ENCODE measurements at places on chromosomes 12 and 14. TPM values are rescaled to one million over a fixed set of nuclear protein-coding genes. Genes with fewer than 3 reads are reported as not detected.

GRCh38 chr14:69571449-69572029 lies 3.1 kb downstream of the CCDC177 start:
- no peak for DNase-seq

ASCL1 gene
- not detected for total RNA-seq

GRCh38 chr14:71863049-71863448 lies 69.2 kb upstream of the RGS6 start:
- DNase-seq, result no peak

- no peak for DNase-seq
These were observed 4.0 kb downstream of the C1S start for GRCh38 chr12:7064516-7064915.

DNA sequence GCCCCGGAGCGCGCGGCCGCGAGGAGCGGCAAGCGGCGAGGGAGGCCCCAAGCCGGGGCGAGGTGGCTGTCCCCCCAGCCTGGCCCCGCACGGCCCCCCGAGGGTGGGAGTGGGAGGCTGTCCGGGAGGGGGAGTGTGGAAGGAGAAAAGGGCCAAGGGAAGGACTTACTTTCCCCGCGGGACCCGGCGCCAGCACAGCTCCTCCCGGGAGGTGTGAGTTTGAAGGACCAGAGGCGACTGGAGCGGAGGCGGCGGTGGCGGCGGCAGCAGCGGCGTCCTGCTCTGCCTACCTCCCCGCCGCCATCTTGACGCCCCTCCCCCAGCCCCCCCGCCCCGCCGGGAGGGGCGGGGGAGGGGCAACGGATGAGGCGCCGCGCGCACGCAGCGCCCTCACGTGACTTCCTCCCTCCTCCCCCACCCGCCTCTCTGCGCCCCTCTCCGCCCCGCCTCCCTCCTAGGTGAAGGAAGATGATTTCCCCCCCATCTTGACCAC lies at the start of gene SBNO1:
TSS of gene SBNO1 (minus strand) at position 316 of the 493 bp plus-strand sequence. CDS start 14,406 bp downstream, outside the sequence.
- DNase-seq, result peak; percentile 90

DNA sequence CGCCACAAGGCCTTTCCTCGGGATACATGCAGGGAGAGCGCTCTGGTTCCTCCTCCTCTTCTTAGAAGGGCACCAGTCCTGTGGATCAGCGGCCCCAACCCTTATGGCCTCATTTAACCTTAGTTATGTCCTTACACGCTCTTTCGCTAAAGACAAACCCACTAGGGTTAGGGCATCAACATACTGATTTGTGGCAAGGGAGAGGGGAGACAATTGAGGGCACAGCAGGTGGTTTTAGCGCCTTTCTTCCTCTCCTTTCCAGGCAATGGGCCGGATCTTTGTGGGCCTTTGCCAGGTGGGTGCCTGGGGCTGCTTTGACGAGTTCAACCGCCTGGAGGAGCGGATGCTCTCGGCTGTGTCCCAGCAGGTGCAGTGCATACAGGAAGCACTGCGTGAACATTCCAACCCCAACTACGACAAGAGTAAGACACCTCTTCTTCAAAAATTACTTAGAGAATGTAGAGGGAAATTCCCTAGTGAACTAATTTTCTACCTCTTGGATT lies 43.6 kb downstream of the DYNC1H1 start:
- DNase-seq, result no peak

DNA sequence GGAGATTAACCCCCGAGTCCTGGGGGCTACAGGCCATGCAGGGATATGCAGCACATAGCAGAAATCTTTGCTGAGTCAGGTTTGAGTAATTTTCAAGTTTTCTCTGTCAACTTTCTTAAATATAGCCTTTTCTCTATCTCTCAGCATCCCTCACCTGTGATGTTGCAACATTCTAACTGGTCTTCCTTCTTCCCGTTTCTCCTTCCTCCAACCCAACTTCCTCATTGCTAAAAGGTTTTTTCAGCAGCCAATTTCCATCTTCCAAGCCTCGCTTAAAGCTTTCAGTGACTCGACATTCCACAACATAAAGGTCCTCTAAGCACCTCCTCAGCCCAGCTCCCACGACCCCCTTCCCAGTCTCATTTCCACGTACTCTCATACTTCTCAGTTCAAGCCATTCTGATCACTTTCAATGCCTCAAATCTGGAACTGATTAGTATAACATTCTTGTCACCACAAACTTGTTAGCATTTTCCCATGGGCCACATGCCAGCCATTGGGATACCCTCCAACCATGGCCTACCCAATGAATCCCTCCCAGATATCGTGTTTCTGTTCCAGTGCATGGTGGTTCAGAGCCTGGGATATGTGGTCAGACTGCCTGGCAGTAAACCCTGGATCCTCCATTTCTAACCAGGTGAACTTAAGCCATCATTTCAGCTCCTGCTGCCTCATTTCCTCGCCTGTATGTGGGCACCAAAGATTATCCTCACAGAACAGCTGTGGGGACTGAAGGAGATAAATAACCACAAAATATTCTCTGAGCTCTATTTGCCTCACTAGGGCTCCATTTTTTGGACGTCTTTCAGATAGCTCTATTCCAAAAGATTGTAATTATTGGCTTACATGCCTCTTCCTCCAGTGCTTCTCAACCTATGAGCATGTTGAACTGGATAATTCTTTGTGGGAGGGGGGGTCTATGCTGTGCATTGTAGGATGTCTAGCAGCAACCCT lies 65.8 kb downstream of the KCNK10 start:
- no peak for DNase-seq

- no peak for DNase-seq
These were observed 19.8 kb downstream of the OR5AU1 start for GRCh38 chr14:21136024-21136423.

PPP1CC gene
- total RNA-seq, result 101 TPM

CCDC196 gene
- not detected for total RNA-seq

DNA sequence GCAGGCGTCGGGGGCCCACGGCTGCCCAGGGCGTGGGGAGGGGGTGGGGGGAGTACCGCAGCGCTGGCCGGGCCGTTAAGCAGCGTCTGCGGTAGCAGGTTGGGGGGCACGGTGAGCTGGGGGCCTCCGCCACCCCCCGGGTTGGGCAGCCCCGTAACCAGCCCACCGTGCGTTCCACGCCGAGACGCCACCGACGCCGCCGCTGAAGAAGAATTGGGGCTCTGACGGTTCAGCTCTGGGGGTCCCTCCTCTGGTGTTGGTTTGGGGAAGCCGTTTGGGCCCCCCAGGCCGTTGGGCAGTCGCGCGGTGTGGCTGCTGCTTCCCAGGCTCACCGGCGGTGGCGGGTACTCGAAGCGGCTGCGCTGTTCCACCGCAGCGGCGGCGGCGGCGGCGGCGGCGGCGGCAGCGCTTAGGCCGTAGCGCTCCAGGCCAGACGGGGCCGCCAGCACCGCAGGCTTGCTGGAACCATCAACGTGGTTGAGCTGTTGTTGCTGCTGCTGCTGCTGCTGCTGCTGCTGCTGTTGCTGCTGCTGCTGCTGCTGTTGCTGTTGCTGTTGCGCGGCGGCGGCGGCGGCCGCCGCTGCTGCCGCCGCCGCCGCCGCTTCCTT lies 1.5 kb downstream of the IRF2BPL start:
- DNase-seq, result no peak

GRCh38 chr12:1503281-1503711 lies 91.1 kb downstream of the FBXL14 start:
- no peak for DNase-seq

POU6F1 gene
- 12.4 TPM for total RNA-seq

DNA sequence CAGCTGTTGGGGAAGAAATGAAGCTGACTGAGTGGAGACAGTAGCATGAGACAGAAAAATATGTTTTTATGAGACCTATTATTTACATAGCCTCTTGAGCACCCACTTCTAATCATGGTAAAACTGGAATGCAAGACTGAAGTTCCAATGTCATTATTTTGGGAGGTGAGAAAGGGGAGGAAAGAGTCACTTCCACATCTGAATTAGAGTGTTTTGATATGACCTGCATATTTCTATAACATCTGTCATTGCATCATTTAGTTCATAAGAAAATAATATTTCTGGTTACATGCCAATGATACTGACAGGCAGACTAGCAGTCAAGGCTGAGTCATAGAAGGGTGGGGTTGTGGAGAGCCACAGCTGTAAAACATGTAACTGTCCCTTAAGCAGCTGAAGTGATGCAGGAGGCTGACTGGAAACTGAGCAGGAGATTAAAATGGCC lies 26.7 kb downstream of the NTN4 start:
- DNase-seq, result no peak

RHOJ gene
- total RNA-seq, result 10.4 TPM

GPR65 gene
- total RNA-seq, result 3.0 TPM

ABCC9 gene
- 33.3 TPM for total RNA-seq
